ENCODE measurements at places on chromosomes 5 and 9.

DNA sequence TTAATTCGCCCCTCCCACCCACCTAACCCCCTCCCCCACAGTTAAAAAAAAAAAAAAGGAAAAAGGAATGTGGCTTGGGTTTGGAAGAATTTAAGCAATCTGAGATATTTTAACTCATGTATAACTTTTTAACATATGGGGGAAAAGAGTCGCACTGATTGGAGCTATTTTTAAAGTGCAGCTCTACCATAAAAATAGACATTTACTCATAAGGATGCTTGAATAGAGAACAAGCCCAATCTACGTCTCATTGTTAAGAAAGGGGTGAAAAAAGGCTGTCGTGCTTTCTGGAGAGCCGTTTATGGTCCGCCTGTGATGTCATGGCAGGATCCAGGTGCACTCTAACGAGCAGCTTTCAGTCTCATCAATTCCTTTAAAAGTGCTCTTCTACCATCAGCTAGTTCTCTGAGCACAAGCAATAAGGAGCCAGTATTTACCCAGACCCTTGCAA, 142.4 kb downstream of the ELAVL2 start:
- no peak for DNase-seq

GRCh38 chr5:122375801-122376200, 63.8 kb downstream of the SNCAIP start:
- no peak for DNase-seq

- no peak for DNase-seq
Measured at GRCh38 chr5:81949462-81949861, 22.4 kb upstream of the ATG10 start.

DNA sequence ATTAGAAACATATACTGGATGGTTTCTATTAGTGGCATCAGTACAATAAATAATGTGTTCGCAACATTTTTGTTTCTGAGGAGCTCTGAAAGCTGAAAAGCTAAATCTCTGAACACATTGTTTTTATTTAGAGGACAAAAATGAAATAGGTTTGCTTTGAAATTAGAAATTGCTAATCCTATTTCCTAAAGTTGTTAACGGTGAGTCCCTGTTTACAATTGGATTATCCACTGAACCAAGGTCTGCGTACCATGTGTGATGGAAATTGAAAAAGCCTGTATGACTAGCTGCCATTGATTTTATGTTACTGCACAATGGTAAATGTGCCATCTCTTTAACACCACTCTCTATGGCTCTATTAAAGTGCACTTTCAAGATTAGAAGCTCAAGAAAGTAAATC, 297.7 kb upstream of the NUDT12 start:
- no peak for DNase-seq

- no peak for DNase-seq
Measured at GRCh38 chr9:106309925-106310324, 553.0 kb upstream of the ZNF462 start.

DNA sequence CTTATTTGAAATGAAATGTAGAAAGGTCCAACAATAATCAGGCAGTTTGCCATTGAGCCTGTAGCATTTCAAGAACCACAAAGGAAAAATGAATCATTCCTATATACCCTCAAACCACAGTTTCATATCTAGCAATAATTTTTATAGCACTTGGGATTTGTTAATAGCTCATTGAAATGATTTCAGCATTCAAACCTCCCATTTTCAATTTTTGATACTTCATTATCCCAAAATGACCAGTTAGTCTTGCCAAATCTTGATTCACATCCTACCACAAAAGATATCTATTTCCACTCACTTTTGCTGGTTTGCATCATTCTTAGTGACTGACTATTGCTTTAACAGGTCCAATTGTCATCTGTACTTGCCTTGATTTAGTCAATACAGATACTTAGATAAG, 790.1 kb downstream of the TLE1 start:
- DNase-seq = no peak

DNA sequence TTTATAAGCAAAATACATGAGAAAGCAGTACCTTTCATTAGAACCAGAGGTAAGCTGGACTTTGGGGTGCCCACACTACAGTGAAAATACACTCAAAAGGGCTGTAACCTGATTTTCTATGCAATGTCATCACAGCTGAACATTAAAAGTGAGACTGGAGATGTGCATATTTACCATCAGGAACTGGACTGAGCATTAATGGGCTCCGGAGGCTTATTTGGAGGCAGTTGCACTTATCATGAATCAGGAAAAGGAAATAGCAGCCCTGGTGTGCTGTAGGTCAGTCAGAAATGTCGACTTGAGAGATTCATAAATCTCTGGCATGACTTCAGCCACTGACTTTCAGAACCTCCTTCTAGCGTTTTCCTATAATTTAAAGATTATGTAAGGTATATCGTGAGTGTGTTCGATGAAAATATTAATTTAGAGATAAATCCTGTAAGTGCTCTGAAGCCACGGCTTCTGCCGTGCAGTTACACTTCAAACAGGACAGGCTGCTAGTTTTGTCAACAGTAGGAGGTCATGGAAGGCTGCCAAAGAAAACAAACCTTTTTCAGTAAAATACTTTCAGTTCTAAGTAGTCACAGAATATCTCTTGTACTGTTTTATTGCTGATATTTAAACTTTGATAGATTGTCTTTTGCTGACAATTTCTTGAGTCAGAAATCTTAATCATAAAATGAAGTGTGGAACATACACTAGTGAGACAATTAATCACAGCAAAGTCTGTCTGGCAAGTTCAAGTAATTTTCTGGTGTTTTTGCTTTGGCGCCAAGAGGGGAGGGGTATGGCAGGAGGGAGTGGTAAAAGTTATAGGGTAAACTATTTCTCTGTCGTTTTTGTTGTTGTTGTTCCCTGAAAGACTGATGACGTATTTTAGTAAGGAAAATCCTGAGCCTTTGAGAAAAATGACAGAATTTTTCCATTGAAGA, 939.7 kb downstream of the NR2F1-AS1 start:
- no peak for DNase-seq

- DNase-seq = no peak
Measured at GRCh38 chr9:37922363-37923117, 18.6 kb upstream of the SLC25A51 start.

- no peak for DNase-seq
Measured at GRCh38 chr5:10396552-10396951, 43.1 kb downstream of the MARCHF6 start.

DNA sequence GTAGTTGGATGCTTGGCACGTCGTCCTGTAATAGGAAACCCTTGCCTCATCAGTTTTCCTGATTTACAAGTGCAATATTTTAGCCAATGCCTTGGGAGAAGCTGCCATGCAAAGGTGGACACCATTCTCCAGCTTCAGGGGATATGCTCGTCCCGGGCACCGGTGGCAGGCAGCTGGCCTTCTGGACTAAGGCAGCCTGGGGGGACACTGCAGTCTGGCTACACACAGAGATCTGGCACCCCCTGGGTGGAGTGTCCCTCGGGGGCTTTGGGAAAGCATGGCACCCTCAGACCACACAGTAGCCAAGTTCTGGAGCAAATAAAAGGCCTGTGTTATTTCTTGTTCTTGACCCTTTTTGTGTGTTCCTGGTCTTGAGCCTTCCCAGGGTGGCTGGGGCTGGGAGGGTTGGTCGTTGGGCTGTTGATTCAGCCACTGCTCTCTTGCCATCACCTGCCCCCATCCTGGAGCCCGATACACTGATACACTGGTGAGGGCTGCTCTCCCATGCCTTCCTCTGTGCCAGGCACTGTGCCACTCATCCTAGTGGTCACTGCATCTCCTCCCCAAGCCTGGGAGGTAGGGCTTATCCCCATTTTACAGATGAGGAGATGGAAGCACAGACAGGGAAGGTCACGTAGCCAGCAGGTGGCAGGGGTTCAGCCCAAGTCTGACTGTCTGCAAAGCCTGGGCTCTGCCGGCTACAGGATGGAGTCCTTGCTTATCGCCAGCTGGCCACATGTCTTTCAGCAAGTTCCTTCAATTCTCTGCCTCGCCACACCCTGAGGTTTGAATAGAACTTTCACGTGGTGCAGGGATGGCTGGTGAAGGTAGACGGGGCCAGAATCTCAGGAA, 134.1 kb downstream of the RGS3 start:
- no peak for DNase-seq

DNA sequence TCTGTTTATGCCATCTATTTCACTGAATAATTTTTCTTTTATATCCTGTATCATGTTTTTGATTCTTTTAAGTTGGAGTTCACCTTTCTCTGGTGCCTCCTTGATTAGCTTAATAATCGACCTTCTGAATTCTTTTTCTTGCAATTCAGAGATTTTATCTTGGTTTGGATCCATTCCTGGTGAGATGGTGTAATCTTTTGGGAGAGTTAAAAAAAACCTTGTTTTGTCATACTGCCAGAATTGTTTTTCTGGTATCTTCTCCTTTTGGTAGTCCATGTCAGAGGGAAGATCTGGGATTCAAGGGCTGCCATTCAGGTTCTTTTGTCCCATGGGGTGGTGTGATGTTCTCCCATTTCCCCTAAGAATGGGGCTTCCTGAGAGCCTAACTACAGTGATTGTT, 800.8 kb upstream of the TYRP1 start:
- no peak for DNase-seq

DNA sequence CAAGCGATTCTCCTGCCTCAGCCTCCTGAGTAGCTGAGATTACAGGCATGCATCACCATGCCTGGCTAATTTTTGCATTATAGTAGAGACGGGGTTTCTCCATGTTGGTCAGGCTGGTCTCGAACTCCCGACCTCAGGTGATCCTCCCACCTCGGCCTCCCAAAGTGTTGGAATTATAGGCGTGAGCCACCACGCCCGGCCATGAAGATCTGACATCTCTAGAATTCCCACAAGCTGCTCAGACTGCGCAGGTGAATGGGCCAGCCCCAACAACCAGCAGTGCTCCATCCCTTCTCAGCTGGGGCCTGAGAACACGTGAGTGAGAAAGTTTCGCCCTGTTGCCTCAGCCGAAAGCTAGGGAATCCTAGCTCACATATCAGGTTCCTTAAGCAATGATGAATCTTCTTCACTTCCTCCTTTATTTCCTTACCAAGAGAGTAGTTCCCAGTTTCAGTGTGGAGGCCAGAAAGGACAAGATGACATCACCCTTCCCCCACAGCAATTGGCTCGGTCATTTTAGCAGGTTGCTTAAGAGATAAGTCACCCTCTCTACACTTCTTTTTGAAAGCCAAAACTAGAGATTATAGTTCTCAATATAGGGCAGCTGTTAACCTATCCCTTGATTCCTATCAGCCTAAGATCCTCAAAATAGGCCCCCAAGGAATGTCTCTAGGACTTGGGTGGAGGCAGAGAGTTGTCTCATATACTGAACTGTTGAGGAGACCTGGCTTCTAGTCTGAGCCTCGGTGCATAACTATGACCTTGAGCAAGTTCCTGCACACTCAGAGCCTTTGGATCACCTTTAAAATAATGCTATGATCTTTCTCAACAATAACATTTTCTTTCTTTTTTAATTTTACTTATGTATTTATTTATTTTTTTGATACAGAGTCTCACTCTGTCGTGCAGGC, 23.9 kb upstream of the PPP2CA start:
- DNase-seq = no peak

DNA sequence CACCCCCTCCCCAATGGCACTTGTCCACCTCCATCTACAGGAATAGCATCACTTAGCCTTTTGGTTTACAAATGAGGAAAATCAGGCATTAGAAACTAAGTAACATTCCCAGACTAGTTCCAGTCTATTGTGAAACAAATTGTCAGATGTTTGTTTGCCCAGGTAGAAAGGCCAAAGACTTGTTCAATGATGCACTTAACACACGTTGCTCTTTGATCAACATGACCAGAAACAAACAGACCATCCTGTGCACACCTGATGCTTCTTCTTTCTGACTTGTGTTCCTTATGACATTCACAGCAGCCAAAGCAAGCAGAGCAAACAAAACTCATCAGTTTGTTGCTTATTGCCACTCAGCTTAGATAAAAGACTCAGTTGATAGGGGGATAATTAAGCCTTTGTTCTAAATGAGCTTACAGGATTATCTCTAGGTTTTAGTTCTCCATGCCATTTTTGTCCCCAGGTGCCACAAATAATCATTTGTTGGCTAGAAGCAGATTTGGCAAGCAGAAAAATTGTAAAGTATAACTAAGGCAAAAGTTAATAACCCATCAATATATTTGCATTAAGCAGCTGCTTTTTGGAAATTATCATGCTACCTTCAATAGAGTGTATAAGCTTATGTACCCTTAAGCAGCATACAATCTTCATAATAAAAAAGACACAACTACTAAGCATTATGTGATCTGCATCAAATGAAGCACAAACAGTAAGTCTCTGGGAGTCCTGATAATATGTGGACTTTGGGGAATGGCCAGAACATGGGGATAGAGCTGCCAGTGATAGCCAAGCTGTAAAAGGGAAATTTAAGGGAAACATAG, 26.3 kb upstream of the FST start:
- no peak for DNase-seq

DNA sequence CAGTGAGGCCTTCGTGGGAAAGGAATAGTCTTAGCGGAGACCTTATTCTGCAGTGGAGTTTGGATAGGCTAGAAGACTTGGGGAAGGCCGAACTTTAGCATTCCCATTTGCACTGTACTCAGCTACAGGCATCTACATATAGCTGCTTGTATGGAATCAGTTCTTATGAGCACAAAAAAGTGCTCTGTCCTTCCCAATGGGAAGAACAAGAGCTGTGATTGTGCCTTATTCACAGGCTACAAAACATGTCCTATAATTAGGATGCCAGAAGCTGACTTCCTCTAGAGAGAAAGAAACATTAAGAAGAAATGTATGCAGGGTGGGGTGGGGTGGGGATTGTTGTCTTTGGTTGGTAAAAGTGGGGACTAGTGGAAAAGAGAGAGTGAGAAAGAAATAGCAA, 154.7 kb downstream of the ATP10B start:
- no peak for DNase-seq

GRCh38 chr5:35129921-35130485, 82.3 kb upstream of the AGXT2 start:
- DNase-seq = no peak

DNA sequence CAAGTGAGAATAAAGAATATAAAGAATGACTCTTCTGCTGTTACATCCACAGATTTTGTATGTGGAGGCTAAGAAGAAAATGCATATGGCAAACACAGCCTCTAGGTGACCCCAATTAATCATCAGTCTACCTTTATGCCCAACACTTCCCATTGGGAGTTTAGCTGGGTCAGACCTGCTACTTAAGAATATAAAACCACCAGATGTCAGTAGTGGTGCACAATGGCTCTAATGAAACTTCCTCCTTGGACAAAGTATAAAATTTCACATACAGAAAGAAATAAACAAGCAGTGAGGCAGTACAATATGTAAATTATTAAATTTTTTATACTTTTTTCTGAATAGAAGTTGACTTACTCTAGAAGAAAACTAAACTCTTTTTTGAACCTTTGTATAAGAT, 539.9 kb downstream of the BRINP1 start:
- DNase-seq = no peak

DNA sequence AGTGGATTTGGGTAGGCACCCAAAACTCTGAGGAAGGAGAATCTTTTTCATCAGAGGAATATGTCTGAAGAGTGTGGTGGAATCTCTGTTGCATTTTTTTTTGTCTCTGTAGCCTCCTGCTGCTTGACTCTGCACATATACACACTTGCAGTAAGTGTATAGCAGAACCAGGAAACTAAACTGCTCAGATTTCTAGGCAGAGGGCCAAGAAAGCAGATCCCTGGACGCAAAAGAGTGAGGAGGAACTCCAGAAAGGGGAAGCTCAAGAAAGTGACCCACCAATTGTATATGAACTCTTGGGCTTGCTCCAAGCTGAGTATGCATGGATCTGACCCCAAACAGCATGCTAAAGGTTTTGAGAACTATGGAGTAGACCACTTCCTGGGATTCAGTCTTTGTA, 181.8 kb downstream of the GADD45G start:
- no peak for DNase-seq

GRCh38 chr9:19186232-19186631, 44.3 kb upstream of the DENND4C start:
- no peak for DNase-seq

GRCh38 chr5:76497986-76498717, 95.1 kb downstream of the IQGAP2 start:
- DNase-seq = no peak
